Activated T-cell treated with anti-CD3 and anti-CD28 coated beads, Interleukin-2, amount 50 U/mL, for 72 hours (primary cell): ENCODE measurements at places on chromosomes 5 and 9.

GRCh38 chr9:104110509-104110908 lies 16.4 kb downstream of the SMC2 start:
- DNase-seq, result no peak

- DNase-seq, result no peak
These were observed 66.6 kb downstream of the DEPDC1B start for GRCh38 chr5:60633341-60633740.

DNA sequence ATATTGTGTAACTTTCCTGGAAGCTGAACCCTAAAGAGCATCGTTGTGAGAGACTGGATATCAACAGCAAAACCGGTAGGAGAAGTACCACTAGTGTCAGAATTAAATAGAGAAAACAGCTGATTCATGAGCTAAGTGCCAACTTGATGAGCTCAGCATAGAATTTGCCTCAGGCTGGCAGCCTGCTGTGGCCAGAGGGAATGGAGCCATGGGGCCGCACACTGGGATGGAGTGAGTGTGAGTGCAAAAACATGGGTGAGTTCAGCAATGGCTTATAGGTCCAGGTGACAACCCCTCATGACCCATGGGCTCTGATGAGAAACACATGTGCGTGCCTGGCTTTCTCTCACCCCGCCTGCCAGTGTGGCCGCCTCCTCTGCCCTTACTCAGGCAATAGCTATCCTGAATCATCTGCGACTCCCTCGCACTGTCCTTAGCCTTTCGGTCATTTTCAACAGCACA lies 25.4 kb downstream of the ADAMTS16 start:
- no peak for DNase-seq

- DNase-seq, result no peak
These were observed 27.7 kb downstream of the STC2 start for GRCh38 chr5:173300389-173301047.

DNA sequence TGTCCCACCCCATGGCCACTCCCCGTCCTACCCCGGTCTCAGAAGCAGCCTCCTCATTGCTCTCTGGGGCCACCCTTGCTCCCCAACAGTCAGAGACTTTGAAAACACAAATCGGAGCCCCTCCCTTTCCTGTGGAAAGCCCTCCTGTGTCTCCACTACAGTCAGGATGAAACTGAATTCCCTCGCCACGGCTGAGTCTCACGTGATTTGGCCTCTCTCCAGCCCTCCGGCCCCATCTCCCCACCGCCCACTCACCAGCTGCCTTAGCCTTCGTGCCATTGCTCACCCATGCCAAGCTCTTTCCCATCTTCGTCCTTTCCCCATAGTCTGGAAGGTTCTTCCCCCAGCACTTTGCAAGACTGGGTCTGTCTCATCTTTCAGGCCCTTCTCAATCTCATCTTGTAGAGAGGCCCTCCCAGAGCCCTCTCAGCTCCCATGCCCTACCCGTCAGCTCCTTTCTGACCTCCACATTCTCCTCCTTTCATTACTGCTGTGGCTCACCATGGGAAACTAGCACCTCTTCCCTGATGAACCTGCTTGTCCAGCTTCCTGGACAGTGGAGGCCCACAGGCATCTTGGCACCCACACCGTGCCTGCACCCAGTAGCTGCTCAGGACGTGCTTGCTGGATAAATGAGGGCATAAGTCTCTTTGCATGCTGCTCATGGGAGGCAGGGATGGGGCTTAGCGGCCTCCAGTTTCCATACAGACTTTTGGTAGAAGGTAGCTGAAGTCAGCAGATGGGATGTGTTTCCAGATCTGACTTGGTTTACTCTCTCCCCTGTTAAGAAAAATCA lies 126.4 kb upstream of the COL5A1 start:
- DNase-seq, result no peak

GRCh38 chr9:4084435-4084818 lies 215.4 kb downstream of the GLIS3 start:
- DNase-seq, result no peak

- no peak for DNase-seq
These were observed 17.2 kb upstream of the C5orf15 start for GRCh38 chr5:133985540-133986180.

DNA sequence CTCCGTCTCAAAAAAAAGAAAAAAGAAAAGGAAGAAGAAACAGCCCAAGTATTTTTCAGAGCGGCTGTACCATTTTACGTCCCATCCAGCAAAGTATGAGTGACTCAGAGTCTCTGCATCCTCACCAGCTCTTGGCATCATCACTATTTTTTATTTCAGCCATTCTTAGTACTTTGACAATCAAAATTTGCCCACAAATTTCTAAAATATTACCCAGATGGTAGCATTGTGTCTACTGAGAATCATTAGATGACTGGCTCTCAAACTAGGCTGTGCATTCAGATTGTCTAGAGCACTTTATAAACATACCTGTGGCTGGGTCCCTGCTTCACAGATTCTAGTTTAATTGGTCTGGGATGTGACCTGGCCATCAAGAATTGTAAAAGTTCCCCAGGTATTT lies 21.6 kb upstream of the MELK start:
- no peak for DNase-seq

GRCh38 chr9:110769667-110770066 lies 101.1 kb downstream of the MUSK start:
- DNase-seq, result no peak

DNA sequence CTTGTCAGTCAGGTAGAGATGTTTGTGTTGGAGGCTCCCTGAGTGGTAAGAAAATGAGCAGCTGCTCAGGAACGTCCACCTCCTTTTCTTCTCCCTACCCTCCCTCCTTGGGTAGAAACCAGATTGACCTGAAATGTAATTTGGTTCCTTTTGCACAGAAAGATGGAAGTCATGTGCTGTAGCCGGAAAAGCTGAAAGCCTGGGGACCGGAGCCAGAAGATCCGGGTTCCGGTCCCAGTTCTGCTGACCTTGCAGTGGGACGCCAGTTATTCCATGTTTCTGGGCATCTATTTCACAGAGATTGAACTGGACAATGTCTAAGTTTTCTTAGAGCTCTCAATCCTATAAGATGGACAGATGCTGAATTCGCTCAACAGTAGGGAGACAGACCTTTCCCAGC lies 40.1 kb downstream of the SLC36A1 start:
- DNase-seq, result no peak

- DNase-seq, result peak; percentile 60
These were observed 86.2 kb downstream of the PTPN3 start for GRCh38 chr9:109411798-109412352.

GRCh38 chr5:161094411-161094810 lies 242.4 kb upstream of the ATP10B start:
- DNase-seq, result no peak

DNA sequence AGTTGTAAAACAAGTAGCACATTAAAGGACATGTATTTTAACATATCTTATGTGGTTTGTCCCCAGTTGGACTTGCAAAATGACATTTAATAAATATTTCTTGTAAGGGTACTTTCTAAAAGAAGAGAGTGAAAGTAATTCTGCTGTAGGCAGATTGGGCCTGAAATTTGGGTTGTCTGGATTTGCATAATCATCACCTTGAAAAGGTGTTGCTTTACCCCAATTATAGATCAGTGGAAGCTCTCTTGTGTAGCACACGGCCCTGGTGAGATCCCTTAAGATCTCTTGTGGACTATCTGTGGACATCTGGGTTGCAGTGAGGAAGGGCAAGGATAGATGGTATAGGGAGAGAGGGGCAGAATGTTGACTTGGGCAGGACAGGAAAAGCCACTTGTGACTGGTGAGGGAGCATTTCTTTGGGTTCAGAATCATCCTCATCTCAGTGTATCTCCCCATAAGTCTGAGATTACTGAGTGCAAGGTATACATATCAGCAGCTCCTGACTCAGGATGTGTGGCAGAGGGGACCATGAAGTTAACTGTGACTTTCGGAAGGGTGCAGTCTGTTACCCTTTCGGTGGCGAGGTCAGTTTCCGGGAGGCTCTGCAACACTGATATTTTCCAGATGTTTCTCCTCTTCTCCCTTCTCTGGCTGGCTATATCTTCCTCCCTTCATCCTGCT lies 2.0 kb upstream of the TNFAIP8 start:
- peak; percentile 48 for DNase-seq

GRCh38 chr9:127754099-127755060 lies 19.3 kb upstream of the TOR2A start:
- no peak for DNase-seq

- DNase-seq, result no peak
These were observed 521.3 kb upstream of the ZNF608 start for GRCh38 chr5:125267636-125268248.

GRCh38 chr9:126490871-126491567 lies 122.7 kb upstream of the LMX1B start:
- DNase-seq, result peak; percentile 53

- DNase-seq, result no peak
These were observed 60.8 kb downstream of the MARCHF3 start for GRCh38 chr5:126969548-126969947.

GRCh38 chr5:152097128-152097527 lies 172.5 kb upstream of the GLRA1 start:
- no peak for DNase-seq

GRCh38 chr5:149452007-149452664 lies 73.0 kb upstream of the IL17B start:
- no peak for DNase-seq

GRCh38 chr9:22288661-22289060 lies 158.0 kb upstream of the DMRTA1 start:
- no peak for DNase-seq

GRCh38 chr9:18428661-18429060 lies 45.3 kb upstream of the ADAMTSL1 start:
- DNase-seq, result no peak

GRCh38 chr5:136749016-136749415 lies 383.7 kb upstream of the TRPC7 start:
- DNase-seq, result no peak

DNA sequence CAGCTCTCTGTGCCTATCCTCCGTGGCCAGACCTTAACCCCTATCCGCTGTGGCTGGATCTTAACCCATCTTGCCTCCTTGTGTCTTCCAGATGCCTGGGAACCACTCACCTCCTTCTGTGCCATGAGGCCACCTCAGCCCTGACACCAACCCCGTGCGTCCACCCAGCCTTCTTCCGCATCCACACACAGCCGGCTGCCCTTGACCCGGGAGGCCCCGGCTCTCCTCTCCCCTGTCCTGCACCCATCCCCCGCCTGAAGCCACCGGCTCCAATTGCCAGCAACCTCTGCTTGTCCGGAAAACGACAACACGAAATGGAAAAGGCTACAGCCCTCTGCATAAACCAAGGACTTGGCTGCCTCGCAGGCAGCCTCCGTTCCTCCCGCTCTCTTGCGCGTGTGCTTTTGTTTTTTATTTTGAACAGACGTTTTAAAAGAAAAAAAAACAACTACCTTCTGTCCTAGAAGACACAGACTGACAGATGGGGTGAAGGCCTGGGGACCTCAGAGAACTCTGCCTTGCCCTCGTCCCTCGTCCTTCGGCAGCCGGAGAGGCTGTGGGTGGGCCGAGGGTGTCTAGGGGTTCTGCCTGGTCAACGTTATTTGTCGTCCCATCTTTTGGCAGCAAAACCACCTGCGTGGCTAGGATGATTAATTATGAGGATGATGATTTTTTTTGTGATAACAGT lies 32.5 kb upstream of the HMCN2 start:
- no peak for DNase-seq

- no peak for DNase-seq
These were observed 33.0 kb downstream of the USP20 start for GRCh38 chr9:129868023-129868871.

GRCh38 chr9:120361551-120361950 lies 218.4 kb downstream of the CDK5RAP2 start:
- no peak for DNase-seq

DNA sequence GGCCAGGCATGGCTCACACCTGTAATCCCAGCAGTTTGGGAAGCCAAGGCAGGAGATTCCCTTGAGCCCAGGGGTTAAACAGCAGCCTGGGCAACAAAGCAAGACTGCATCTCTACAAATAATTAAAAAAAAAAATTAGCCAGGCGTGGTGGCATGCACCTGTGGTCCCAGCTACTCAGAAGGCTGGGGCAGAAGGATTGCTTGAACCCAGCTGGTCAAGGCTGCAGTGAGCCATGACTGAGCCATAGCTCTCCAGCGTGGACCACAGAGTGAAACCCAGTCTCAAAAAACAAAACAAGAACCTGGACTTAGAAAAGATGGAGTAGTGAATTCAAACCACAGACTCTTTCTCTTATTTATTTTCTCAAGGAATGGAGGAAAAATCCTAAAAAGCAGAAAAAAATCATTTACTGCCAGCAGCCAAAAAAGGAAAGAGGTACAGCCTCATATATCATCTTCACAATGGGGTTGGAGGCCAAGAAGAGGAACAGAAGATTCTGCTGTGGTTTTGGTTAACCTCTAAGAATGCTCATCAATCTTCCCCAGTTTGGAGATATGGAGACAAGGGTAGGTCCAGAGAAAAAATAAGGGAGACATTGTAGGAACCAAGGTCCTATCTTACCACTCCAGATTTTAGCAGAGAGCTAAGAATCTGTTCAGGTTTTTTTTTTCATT lies 40.0 kb upstream of the MYO10 start:
- DNase-seq, result no peak

GRCh38 chr5:15585841-15586591 lies 86.0 kb downstream of the FBXL7 start:
- DNase-seq, result no peak

GRCh38 chr5:160419458-160420330 lies 813 bp upstream of the SLU7 start:
- no peak for DNase-seq

GRCh38 chr9:89483592-89484474 lies 14.1 kb downstream of the SEMA4D start:
- peak; percentile 64 for DNase-seq

DNA sequence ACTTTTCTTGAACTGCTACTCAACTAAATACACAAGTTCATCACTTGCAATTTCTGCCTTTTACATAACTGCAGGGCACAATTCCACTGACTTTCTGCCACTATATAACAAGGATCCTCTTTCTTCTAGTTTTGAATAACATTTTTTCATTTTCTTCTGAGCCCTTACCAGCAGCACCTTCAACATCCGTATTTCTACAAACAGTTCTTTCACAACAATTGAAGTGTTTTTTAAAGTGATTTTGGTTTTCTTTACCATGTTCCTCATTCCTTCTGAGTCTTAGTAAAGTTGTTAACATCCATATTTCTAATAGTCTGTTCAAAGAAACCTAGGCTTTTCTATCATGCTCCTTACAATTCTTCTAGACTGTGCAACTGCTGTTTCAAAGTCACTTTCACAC lies 127.2 kb upstream of the PITX1 start:
- no peak for DNase-seq

DNA sequence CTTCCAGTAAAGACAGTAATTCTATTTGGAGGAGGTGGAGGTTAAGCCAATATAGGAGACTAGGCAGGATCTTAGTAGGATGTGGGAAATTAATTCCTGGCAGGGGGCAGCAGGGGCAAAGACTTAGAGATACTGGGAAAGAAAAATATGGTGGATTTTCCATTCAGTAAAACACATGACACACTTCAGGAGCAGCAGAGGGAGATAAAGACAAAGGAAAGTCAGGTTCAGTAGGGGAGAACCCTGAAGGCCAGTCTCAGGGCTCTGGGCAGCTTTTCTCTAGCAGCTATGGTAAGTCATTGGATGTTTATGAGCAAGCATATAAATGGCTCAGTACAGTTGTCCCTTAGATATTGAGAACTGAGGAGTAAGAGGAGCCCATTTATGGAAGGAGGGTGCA lies 105.5 kb downstream of the PJA2 start:
- DNase-seq, result no peak
